ENCODE measurements at places on chromosomes 12 and 14.

DNA sequence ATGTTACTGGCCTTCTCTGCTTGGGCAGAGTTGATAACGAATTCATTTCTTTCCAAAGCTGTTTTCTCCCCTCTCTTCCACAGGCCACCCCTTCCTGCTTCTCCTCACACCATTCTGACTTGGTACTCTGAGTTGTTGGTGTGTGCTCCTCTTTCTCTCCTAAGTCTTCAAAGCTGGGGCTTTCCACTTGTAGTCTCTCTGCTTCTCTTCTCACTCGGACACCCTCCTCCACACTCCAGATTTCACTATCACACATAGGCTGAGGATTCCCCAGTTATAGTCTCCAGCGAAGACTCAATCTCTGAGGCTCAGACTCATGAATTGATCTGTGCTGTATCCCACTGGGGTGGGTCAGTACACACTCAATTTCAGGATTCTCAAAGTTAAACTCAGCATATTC lies 201.0 kb downstream of the SSPN start:
- DNase-seq = no peak

DNA sequence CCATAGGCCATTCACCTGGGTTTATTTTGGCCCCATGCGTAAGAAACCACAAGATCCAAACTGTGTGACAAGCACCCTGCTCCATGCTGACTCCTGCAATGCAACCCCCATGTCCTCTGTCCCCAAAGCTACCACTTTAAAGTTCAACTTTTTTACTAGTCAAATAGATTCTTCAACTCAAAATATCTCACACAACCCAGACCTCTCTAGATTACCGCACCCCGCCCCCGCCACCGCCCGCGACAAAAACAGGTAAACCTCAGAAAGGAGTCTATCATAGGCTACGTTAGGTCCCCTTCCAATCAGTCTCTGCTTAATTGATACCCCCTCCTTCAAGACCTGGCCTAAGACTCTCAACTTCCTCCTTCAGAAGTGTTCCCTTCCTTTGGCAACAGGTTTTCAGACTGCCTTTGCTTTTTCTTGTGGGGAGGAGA lies 2.2 kb downstream of the ZFP36L1 start:
- no peak for DNase-seq

GRCh38 chr14:91089958-91090535 lies 23.8 kb upstream of the DGLUCY start:
- DNase-seq = no peak

DNA sequence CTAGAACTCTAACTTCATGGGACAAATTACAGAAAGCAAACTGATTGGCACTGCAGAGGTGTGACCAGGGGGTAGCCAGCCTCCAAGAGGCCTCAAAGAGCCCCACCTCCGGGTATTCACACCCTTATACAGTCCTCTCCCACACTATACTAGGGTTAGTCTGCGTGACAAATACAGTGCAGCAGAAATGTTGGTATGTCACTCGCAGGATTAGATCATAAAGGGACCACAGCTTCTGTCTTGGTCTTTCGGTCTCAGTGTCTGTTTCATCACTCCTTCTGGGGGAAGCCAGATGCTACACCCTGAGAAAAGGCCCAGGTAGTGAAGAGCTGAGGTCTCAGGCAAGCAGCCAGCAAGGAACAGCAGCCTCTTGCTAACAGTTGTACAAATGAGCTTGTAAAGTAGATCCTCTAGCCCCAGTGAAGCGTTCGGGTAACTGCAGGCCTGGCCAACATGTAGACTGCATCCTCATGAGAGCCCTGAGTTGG lies 68.9 kb upstream of the SAV1 start:
- no peak for DNase-seq

DNA sequence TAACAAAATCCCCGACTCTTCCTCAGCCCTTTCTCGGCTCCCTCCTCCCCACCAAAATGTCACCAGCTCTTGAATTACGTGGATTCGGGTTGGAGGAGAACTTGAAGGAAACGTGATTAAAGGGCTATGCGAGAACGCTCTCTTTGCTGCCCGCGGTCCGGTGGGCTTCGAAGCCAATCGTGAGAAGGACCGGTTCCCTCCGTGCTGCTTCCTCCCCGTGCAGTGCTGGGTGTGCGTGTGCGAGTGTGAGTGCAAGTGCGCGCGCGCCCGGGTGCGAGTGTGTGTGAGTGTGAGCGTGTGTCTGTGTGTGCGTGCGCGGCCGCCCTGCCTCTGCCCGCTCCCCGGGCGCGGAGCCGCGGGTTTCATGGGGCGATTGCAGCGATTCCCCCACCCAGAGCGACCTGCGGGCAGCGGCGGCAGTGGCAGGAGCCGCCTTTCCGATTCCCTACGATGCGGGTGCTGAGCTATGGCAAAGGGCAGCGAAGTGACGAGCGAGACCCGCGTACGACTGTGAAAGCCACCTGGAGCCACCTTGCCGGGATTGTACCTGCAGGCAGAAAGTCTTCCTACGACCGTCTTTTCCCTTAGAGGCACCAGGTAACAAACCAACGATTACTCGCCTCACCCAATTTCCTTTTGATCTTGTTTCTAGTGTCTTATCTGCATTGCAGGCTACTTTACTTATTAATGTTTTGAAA lies 1.4 kb downstream of the LRFN5 start:
- no peak for DNase-seq

DNA sequence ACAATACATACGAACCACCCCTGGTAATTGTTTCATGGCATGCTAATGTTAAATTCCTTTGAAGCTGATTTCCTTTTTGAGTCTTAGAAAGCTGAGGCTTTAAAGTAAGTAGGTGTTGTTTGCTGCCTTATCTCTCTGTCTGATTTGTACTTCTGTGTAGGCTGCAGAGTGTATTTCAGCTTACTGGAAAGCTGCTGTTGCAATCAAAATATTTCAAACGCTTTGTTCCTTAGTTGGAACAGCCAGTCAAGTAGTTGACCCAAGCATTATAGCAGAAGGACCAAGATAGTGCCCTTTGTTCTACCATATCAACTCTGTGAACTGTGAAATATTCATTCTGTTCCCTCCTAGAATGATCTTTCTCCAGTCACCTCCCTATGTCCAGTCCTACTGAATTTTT lies 3.1 kb downstream of the PKP2 start:
- DNase-seq = no peak

DNA sequence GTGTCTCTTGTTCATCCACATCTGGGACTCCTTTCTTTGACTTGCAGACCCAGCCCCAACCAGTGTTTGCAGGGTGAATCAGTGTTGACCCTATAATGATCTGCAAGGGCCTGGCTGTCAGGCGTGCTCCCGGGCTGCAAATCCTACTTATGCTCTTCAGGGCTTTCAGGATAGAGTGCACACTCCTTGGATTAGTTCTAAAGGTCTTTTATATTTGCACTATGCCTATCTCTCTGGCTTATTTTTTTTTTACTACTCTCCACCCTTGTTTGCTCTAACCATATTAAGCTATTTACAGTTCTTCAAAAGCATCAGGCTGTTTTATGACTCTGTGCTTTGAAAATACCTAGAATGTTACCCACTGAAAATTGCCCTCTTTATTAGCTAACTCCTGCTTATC lies 4.3 kb upstream of the PRICKLE1 start:
- no peak for DNase-seq

DNA sequence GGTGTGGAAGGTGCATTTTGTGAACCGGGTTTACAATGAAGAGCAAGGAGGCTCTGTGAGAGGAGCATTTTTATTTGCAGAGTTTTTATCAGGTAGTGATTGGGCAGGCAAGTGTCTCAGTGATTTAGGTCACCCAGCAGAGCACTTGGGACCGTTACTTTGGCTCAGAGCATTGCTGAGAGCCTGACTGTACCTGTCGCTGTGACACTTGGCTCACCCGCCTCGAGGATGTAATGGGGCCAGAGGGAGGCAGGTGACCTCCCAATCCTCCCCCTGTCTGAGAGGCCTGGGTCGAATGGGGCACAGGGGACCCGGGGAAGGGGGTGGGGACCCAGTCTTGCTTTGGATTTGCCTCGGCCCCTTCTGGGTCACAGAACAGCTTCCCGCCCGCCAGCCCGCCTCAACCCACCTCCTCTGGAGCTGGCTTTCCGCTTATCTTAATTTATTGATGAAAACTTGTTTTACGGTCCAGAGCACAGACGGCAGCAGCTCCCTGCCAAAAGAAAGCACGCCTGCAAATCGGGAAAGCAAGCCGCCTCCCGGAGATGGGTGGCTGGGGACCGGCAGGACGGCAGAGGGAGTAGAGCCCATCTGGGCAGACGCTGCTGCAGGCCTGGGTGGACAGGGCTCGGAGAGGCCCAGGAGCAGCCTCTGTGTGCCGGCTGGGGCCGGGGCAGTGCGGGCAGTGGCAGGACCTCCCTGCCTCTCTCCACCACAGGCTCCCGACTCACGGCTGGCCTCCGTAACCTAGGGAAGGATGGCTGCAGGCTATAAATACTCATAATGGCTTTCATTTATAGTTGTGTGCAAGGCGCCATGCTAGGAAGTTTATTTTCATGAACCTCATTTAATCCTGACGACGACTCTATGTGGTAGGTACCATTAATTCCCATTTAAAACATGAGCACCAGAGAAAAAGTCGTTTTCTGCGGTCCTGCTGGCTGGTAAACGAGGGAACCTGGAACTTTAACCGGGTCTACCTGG lies 187.1 kb downstream of the TSPAN9 start:
- DNase-seq = no peak

Data from GM19239 (cell line).